ENCODE measurements at places on chromosomes 4 and X.

DNA sequence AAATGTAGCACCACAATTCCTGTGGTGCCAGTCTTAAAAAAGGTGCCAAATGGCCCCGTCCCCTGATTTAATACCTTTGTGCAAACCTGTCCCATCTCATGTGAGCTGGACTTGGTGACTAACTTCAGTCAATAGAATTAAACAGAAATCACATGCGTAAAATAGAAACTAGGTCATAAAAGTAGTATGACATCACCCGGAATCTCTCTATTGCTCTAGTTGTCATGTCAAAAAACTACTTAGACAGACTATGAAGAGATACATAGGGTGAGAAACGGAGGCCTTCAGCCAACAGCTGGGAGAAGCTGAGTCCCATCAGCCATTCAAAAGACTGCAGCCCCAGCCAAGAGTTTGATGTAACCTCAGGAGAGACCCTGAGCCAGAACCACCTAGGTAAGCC lies 293.5 kb upstream of the HS3ST1 start:
- DNase-seq, result no peak

DNA sequence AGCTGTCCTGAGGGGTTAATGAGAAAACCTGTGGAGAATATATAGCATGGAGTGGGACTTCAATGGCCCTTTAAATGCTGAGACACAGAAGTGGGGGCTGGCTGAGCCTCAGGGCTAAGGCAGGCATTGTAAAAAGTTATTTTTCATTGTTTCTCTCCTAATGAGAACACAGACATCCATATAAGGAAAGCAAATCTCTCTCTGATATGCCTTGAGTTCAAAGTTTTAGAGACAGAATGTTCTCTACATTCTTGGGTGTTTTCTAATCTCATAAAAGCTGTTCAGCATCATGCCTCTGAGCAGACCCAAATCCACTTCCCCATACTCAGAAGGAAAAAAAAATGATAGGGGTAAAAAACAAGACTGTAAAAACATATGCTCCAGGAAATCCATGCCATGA lies 16.8 kb upstream of the RAB40A start:
- no peak for DNase-seq

GRCh38 chrX:17703201-17703600 lies 34.1 kb upstream of the SCML1 start:
- no peak for DNase-seq

- no peak for DNase-seq
Measured at GRCh38 chrX:129981200-129981553, 1.3 kb upstream of the BCORL1 start.

DNA sequence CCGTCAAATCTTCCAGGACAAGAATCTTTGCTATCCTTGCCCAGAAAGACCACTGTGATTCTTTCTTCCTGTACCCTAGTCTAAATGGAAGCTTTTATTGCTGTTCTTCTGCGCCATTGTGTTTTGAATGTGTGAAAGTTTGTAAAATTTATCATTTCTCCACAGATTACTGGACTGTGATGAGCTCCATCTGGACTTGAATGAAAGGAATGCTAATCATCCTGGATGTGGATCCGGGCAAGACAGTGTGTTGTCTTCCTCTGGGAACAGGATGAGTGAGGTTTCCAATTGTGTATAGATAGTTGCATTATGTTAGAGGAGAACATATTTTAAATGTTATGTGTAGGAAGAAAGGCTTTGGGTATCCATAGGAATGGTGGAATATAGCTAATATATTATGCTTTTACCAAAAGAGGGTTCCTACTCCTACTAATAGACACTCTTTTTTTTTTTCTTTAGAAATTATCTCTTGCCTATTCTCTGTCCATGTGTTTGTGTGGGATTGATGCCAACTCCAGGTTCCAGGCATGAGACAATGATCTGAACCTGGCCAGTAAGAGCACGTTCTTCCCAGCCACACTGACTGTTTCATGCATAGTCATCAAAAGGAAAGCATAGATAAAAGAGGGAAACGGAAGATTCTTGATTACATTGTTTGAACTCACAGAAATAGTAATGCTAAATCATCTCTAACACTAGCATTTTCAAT lies 803.6 kb upstream of the ADGRL3 start:
- DNase-seq, result no peak

GRCh38 chr4:98319021-98319420 lies 57.8 kb downstream of the RAP1GDS1 start:
- DNase-seq, result no peak

- no peak for DNase-seq
Measured at GRCh38 chr4:141133146-141133998, at the start of gene RNF150. TSS of gene RNF150 (minus strand) at chr4:141133469.

GRCh38 chr4:145511913-145512522 lies 30.4 kb downstream of the SMAD1 start:
- DNase-seq, result no peak

DNA sequence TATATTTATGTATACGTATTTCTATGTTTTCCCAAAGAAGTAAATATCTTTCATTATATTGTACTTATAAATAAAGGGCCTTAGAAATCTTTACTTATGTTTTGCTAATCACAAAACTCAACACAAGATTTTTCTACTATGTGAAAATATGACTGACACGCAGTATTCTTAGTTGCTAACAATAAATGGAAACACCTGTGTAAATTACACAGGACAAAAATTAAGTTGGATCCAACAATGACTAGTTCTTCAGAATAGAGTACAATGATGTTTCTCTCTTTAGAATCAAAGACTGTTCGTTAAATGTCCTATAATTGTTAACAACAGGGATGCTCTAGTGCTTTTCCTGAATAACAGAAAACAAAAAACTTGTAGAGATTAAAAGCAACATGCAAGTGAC lies 96.1 kb downstream of the PPP3CA start:
- DNase-seq, result no peak

DNA sequence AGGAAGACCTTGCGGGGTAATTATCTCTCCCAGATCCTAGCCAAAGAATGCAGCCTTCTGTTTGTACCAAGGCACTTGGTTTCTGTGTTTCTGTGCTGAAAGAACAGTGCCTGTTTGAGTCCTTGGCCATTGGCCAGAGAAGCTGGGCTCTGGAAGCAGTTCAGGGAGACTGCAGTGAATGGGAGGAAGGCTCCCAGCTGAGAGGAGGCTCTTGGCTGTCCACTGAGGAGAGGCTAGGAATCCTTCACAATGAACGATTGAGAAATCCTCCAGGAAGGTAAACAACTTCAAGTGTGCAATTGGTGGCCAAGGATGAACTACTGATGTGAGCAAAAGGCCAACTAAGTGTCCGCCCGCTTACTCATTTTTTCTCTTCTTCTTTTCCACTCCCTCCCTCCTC lies 61.3 kb downstream of the HS3ST1 start:
- DNase-seq, result no peak

GRCh38 chrX:53605004-53605403 lies 81.5 kb downstream of the HUWE1 start:
- DNase-seq, result no peak

DNA sequence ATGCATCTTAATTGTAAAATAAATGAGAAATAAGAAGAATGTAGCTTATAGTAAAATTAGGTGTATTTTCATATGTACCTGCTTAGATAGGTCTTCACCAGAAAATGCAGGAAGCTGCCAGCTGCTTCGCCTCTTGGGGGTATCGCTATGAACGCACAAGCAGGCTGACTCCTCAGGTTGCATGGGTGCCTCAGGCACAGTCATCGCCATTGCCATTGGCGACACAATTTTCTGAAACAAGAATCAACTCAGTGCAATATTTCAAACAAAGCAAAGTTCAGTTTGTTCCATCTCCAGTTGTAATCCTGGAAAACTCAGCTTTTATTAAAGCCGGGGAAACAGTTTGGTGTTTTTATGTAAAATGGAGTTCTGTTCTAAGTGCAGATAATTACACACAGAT lies 29.7 kb downstream of the STOX2 start:
- no peak for DNase-seq

GRCh38 chr4:145320294-145320693 lies 139.9 kb upstream of the OTUD4 start:
- DNase-seq, result no peak

DNA sequence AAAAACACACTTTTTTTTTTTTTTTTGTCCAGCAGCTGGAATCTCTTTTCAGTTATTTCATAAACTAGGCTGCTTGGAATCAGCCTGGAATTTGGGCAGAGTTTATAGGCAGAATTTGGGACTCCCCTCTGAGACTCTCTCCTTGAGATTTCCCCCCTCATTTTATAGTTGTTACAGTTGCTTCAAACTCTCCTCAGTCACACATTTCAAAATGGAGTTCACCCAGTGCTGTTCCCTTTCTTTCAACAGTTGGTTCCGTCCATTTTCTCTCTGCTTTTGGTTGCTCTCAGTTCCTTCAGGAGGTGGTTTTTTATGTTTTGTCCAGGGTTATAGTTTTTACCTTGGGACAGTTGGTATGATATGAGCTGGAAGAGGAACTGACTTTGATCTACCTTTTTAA lies 27.5 kb downstream of the NSD2 start:
- no peak for DNase-seq

GRCh38 chr4:17064959-17065358 lies 166.5 kb upstream of the LDB2 start:
- DNase-seq, result no peak

DNA sequence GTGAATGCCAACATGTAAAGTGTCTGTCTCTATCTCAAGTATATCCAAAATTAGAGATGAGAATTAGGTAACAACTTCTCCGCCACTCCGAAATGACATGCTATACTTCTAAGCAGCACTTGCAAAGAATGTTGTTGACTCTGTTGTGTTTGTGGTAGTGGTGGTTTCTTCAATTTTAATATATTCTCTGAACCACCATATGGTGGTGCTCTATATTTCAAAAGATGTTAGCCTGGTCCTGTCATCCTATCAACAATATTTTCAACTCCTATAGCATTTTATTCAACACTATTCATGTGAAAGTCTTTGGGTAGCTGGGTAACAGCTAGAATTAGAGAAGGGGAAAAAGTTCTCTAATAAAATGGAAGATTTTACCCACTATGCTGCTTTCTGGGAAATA lies 1622.8 kb upstream of the IGFBP7 start:
- DNase-seq, result no peak

DNA sequence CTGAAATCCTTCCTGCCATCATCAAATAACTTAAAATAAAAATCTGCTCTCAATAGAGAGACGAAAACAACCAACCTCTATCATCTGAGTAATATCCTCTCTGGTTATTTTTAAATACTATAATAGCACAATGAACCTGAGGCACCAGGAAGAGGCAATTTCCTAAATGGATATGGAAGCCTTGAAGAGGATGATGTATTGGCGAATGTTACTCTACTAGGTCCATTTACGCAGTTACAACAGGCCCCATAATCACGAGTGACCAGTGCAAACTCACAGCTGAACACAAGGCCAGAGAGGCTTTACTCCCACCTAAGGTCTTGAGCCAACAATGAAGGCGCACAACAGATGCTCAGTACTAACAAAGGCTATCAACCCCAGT lies 678.8 kb upstream of the NR3C2 start:
- no peak for DNase-seq

All from T-helper 17 cell (primary cell).